COR-L47 (cell line): ENCODE measurements at places on chromosomes 5 and 9.

- DNase-seq, result peak; percentile 84
These were observed 222.6 kb downstream of the MEF2C start for GRCh38 chr5:88660264-88660946.

- no peak for DNase-seq
These were observed 4.2 kb upstream of the NFIL3 start for GRCh38 chr9:91427873-91428272.

DNA sequence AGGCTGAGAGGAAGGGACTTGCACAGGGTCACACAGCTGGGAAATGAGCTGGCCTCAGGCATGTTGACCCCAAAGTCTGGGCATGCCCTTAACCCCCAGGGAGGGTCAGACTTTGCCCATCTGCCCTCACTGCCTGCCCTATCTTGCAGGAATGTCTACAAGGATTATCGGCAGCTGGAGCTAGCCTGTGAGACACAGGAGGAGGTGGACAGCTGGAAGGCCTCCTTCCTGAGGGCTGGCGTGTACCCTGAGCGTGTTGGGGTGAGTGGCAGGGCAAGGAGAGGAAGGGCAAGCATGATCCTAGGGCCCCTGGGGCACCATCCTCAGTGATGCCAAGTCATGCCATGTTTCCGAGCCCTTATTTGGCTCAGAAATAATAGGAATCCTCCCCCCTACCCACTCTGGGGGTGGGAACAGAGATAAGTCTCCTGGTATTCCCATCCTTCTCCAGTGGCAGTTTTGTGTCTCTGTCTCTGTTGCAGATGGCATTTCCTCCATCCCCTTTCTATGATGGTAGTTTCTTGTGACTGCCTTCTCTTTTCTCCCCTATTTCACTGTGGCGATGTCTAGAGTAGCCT is 28.5 kb downstream of the GOLGA2 start:
- no peak for DNase-seq

DNA sequence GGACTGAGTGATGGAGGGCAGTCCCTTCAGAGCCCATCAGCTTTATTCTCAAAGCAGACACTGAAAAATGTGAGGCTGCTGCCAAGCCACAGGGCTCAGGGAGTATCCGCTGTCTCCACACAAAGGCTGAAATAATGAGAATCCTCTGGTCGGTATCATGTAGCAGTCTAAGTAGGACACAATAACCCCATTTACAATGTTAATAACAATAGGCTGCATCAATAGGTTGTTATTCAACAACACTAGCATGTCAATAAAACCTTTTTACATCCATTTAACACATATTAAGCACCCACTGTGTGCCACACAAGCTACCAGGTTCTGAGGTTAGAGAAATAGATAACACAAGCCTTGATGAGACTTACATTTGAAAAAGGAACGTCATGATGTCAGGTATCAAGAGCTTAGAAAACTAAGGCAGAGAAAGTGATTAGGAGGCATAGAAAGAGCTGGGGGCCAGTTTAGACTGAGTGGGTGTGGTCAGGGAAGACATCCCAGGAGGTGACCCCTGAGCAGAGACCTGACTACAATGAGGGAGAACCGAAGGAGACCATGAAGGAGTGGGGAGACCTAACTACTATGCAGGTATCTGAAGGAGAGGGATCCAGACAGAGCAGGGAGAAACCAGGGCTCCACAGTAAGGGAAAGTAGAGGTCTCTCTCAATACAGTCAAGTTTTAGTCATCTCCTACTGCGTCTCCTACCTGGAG is 140.1 kb upstream of the GRIA1 start:
- DNase-seq, result no peak

DNA sequence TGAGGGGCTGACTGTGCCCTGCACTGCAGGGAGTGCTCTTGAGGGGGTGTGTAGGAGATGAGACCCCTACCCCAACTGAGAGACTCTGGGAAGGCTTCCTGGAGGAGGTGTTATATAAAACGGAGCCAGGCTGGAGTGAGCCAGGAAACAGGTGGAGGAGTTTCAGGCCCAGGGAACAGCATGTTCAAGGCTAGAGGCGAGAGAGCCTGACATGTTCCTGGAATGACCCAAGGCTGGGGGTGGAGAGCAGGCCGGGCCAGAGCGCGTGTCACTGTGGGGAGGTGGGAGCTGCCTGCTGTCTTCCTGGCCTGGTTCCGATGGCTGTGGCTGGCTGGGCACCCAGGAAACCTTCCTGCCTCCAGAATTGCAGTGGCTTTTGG is 48.7 kb downstream of the RXRA start:
- no peak for DNase-seq

DNA sequence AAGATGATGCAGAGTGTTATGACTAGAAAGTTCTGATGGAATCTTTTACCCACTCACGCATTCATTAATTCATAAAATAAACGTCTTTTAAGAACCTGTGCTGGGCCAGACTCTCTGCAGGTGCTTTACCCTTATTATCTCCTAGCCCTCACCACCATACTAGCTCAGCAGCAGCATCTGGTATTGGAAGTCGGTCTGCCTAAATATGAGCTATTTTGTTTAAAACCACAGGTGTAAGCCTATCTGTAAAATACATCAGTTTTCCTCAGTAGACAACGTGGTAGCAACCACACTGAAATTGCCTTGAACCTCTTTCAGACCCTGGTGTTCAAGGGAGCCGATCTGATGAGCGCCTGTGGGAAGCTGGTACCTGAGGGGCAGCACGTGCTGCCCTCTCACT is 69.4 kb downstream of the PPIC start:
- DNase-seq, result no peak

DNA sequence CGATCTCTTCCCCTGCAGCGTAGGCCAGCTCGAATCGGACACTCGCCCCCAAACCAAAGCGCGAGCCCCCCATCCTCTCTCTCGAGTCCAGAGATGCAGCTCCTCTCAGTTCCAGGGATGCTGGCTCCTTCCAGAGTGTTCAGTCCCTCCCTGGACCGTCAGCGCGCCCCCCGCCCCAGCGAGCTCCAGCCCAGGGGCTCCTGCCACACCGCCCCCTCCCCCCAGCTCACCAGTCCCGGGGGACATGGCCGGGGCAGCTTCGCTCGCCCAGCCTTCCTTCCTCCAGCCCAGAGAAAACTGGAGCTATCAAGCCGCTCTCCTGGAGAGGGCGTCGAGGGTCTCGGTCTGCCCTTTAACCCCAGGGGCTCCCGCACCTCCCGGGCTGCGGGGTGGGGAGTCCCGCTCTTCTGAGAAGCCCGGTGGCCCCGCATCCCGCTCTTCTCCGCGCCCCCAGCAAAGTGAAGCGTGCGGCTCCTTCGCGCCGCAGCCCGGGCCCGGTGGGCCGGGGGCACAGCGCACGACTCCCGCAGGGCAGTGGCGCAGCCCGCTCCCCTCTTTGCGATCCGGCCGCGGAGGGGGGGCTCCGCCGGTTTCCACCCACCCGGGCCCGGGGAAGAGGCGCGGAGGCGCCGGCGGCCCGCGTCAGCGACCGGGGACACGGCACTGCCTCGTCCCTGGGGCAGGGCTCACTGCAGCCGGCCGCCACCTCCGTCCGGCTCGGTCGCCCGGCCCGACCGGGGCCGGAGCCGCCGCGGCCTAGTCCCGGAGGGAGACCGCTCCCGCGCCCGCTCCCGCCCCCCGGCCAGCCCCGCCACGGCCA is 587 bp downstream of the MIER3 start:
- peak; percentile 17 for DNase-seq

DNA sequence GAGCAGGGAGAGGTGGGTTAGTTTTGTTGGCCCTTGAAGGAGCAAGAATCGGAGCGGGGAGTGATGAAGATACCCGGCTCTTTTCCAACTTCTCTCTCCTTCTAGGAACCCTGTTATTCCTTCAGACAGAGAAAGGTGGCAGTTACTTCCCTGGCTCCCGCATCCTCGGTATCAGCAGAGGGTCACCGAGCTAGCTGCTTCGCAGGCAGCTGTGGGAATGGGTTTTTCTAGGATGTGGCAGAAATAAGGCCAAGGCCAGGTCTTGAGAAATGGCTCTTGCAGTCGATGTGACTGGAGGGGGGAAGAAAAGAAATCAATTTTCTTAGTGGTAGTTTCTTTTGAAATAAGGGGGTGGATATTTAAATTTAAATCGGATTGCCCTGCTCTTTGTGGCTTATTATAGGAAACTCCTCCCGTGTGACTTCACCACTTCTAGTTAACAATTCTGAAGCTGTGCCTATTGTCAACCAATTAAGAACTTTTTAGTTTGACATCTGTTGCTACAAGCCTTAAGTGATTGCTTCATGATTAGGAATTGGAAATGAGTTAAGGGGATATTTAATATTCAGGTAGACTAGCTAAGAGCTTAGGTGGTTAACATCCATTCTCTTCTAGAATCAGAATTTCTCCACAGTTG is 1.4 kb downstream of the SAP30L start:
- no peak for DNase-seq

DNA sequence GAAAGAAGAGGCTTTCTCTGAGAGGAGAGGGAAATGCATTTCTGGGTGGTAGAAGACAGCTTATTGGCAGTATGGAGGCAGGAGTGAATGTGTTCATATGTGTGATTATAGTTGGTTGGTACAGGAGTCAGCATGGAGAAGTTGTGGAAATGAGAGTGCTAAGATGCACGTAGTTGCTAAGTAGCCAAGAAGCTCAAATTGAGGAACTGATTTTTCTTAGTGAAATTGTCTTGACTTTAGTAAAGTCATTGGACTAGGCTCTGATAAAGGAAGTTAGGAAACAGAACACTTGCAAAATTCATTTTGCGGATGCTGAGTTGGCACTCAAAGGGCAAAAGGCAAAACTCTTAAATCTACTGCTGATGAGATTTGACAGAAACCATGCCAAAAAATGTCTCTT is 158.9 kb upstream of the VCAN start:
- DNase-seq, result no peak

DNA sequence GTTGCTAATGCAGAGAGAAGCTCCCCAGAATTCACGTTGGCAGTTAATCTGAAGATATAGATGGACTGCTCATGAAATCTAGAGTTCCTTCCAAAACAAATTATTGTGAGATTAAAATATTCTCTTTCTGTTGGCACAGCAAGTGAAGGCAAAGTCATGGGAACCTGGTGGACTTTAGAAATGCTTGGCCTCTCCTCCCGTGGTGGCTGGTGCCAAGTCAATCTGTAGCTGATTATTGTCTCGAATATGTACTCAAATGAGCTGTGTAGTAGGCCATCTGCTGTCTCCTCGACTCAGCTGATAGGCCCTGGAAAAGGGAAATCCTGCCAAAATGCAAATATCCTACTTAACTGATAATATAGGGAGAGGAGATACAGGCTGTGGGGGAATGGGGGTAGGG is 69.3 kb downstream of the DAPK1 start:
- no peak for DNase-seq

DNA sequence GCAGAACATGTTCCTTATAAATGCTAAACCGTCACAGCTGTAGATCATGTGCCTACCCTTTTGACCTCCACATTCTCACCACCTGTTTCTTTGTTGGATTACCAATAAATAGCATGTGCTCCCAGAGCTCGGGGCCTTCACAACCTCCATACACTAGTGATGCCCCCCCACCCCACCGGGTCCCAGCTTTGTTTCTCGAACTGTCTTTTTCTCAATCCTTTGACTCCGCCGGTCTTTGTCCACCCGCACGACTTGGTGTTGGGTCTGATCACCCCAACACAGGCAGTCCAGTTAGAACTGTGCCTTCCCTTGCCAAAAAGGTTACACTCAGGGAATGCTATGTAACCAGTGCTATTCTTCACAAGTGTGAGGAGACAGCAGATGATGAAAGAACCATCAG is 485.9 kb upstream of the C9orf72 start:
- DNase-seq, result no peak

- no peak for DNase-seq
These were observed 43.9 kb upstream of the GLIPR2 start for GRCh38 chr9:36092509-36093215.

- no peak for DNase-seq
These were observed 61.4 kb downstream of the PSMB7 start for GRCh38 chr9:124353811-124354274.

- no peak for DNase-seq
These were observed 6.1 kb downstream of the MAMDC2 start for GRCh38 chr9:70049672-70050271.

GRCh38 chr5:113065626-113066025 is 89.0 kb downstream of the DCP2 start:
- DNase-seq, result no peak

GRCh38 chr9:134056483-134057306 is 11.1 kb downstream of the BRD3 start:
- no peak for DNase-seq

- no peak for DNase-seq
These were observed 135.0 kb downstream of the STARD4 start for GRCh38 chr5:111377306-111377705.

DNA sequence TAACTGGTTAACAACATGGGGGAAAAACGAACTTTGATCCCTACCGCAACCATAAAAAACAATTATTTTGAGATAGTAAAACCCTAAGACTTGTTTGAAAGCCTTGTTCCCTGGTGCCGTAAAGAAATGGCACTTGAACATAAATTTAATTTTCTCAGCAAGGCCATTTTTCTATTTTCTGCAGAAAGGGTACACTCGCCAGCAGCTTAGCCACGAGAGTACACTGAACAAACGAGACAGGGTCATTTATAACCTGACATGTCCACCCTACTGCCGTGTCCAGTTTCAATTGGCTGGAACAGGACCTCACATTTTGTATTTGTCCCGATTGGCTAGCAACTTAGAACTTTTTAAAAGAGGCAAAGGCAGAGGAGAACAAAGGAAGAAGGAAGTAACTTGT is 26.8 kb downstream of the FBXW11 start:
- no peak for DNase-seq

- DNase-seq, result peak; percentile 76
These were observed 1.2 kb downstream of the MAP1B start for GRCh38 chr5:72108202-72109061.

DNA sequence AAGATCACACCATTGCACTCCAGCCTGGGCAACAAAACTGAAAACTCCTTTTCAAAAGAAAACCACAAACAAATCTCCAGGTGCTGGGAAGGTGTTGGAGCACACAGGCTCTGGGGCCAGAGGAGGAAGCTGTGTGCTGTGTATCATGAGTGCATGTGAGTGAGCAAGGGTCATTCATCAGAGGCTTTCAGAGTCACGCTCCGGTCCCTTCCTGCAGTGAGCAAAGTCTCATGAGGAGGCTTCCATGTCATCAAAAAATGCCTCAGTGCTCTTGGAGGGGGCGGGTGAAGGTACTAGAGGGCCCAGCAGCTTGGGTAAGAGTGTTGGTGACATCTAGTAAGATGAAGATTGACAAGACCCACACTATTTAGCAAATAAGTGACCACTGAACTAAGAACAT is 48.3 kb upstream of the TESK1 start:
- DNase-seq, result no peak
